ENCODE measurements at places on chromosomes 4 and X.
A peak's percentile ranks its signal among the peaks of the same experiment; 100 is the strongest.

DNA sequence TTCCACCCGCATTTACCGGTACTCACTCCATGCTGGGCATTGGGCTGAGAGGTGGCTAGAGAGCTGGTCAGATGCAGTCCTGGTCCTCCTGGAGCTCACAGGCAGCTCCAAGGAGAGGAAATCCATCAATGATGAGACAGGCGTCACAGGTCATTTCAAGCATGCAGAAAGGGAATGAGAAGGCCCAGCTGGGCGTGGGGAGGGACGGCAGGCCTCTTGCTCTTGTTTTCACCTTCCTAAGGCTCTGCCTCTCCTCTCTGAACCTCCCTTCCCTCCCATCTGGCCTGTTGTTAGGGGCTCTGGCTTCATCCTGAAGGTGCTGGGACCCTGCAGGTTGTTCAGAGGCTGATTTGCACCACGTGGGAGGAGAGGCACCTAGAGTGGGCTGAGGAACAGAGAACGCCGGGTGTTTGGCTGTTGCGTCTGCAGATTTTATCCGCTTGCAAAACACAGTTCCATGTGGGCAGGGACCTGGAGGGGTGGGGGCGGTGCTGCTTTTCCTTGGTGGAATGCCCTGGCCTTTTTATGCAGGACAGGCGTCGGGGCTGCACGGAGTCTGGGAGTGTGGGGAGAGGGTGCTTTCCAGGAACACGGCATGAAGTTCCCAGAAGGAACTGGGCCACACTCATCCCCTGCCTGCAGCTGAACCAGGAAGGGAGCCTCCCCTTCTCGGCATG is 81.5 kb upstream of the PSAPL1 start:
- no peak for DNase-seq

GRCh38 chr4:73193155-73193554 is 65.4 kb downstream of the ANKRD17 start:
- DNase-seq = no peak

DNA sequence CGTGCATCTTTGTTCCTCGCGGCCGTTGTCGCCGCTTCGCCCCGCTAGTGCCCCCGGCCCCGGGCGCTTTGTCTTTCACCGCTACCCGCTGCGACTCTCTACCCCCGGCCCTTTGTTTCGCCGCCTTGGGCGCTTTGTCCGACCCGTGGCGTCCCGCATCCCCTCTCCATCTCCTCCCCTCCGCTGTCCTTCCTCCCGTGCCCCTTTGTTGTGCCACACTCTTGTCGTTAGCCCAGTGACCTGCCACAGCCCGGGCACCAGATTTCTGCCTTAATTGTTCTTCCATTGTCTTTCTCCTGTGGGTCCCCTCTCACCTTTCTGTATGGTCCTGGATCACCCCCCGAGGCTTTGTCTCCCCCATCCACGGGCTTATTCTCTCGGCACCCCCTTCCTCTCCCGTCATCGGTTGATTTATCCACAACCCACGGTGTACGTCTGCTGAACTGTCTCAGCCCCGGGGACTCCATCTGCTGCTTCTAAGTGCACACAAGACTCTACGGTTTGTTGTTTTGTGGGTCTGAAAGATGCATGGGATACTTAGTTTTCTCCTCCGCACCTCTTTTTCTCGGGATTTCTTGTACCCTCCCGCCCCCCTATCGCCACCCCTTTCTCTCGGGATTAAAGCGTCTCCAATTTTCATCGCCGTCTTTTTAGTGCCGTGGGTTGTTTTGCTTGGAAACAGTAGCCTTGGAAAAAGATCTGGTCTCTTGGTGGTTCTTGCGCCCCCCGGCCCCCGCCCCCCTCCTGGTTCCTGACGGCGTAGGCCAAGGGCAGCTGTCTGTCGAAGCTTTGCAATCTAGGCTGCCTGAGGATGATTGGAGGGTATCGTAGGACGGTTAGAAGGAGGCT is 783 bp downstream of the RBPJ start:
- peak; percentile 10 for DNase-seq

GRCh38 chr4:16794816-16795445 is 103.5 kb downstream of the LDB2 start:
- DNase-seq = peak; percentile 5

- DNase-seq = no peak
These were observed 776.8 kb downstream of the CCSER1 start for GRCh38 chr4:90904021-90904420.

- DNase-seq = no peak
These were observed 162.0 kb upstream of the EOLA2 start for GRCh38 chrX:150100261-150100660.

DNA sequence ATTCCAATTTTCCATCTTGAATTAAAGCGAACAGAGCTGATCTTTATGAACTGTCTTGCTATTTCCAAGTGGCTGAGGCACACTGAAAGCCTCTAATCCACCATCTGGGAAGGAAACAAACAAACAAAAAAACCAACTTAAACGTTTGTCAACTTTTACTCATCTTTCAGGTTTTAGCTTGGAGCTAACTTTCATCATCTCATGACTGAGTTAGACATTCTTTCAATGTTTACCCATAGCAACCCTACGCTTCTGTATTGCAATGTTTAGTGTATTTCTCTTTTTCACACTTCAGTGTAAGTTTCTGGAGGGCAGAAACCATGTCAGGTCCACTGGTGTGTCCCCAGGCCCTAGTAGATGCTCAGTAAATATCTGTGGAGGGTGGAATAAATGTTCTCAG is 343.8 kb downstream of the GBA3 start:
- DNase-seq = no peak

- DNase-seq = no peak
These were observed 48.0 kb downstream of the PBDC1 start for GRCh38 chrX:76220856-76221255.

DNA sequence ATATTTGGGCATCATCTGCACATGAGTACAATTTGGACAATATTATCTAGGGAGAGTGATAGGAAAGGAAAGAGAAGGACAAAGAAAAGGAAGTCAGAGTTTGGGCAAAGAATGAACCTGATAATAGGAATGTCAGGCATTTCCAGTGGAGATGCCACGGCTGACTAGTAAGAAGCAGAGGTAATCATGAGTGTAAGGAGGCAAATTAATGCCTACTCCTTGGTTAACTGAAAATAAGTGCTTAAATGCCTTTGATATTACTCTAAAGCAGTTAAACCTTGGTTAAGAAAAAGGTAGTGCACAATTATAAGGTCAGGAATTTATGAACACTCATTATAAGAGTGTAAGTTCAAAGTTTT is 99.2 kb upstream of the DDIT4L start:
- DNase-seq = no peak

- DNase-seq = no peak
These were observed 2305.1 kb downstream of the PCDH7 start for GRCh38 chr4:33025236-33025635.

DNA sequence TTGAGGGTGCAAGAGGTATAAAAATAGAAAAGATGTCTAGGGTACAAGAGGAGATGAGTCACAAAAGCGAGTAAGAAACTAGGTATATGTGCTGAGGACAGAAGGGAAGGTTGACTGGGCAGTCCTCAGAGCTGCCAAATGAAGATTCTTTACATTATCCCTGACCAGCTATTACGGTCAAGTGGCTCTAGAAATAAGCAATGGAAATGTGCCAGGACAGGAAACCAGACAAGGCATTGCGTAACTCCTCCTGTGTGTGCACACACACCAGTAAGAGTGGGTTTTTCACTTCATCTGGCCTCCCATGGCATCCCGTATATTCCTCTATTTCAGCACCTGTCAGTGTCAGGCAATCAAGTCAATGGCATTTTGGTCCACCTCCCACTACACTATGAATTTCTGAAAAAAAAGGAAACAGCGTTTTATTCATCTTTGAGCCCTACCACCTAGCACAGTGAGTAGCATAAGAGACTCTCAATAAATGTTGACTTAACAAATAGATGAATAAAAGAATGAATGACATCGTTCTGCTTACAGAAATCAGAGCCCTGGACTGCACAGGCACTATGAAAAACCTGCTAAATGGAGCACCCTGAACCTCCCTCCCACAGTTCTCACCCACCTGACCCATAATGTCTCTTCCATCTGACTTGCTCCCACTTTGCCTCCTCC is 62.6 kb upstream of the KLF3 start:
- DNase-seq = no peak

Measured in stimulated activated CD8-positive, alpha-beta memory T cell treated with anti-CD3 and anti-CD28 coated beads, Interleukin-4, amount 100 ng/mL, for 24 hours (primary cell).